ENCODE measurements at places on chromosomes 5 and 9.

- DNase-seq: no peak
Measured at GRCh38 chr5:125331987-125332598, 585.7 kb upstream of the ZNF608 start.

DNA sequence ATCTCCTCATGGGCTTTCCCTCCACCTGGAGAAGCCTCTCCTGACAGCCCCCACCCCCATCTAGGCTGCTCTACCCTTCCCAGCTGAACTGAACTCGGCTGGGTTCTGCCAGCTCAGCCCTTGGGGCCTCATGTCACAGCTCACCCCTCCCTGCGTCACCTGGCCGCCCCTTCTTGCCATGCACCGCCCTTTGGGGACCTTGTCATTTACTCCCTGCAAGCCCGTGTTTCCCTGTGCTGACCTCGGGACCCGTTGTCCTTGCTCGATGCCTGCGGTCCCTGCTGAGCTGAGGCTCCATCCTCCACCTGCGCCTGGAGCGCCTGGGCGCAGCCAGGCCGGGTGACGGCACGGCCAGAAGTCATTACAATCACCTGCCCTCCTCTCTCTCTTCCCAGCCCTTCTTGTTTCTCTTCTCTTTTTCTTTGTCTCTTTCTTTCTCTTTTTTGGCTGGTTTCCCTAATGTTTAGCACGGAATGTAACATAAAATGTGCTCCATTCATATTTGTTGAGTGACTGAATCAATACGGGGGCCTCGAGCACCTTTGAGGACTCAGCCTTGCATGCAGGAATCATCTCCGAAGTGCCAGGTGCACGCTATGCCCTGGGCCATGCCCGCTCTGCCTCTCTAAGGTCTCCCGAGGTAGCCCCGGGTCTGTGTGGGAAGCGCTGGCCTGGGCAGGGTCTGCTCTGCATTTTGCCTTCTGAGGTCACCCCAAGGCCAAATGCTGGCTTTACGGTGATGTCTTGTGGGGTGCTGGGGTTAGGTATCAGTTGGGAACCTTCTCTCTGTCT, 48.1 kb upstream of the COL5A1 start:
- no peak for DNase-seq

DNA sequence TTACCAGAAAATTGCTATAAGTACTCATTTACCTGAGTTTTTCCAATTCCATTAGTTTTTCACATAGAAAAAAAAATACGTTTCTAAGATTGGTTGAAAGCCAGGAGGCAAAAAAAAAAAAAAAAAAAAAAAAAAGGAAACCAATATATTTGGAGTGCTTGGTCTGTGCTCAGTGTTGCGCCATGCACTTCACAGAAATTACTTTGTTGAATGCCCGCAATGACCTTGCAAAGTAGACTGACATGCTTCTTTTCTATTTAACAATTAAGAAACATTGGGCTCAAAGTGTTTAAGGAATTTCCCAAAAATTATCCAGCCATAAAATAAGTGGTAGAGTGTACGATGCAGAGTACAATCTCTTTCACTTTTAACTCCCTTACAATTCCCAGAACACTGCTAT, 65.2 kb upstream of the PAPPA start:
- DNase-seq: no peak

DNA sequence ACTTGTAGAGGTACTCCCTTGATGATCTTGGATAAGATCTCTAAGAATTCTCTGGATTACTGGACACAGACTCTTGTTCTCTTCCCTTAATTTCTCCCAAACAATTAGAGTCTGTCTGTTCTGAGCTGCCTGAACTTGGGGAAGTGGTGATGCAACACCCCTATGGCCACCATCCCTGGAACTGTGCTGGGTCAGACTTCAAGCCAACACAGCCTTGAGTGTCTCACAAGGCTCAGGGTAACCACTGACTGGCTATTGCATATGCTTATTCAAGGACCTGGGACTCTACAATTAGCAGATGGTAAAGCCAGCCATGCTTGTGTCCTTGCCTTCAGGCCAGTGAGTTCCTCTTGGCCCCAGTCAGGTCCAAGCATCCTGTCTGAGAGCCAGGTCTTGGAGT, 504.5 kb downstream of the MAN2A1 start:
- DNase-seq: no peak

GRCh38 chr9:5052838-5053237, 67.8 kb downstream of the JAK2 start:
- DNase-seq: no peak

GRCh38 chr5:2173151-2173834, 290.6 kb upstream of the IRX4 start:
- DNase-seq: no peak

- no peak for DNase-seq
Measured at GRCh38 chr5:57434227-57434640, 48.4 kb downstream of the ACTBL2 start.

DNA sequence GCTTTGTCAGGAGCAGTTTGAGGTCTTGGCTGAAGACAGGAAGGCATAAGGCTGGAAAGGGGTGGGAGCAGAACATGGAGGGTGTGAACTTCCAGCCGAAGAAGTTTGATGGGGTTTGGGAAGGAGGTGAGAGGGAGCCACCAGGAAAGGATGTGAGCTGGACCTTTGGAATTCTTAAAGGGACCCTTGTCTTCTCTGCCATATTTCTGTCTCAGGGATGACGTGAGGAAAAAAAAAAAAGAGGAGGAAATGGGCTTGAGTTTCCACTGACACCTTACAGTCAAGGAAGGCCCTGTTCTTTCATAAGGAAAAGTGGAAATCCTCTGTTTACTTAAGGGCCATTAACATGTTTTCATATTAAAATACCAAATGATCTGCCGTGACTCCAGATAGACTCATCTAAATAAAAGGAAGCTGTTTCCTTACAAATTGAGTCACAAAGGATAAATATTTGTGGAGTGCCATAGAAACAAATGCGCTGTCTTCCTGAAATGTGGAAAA, 132.1 kb downstream of the PALM2AKAP2 start:
- no peak for DNase-seq

GRCh38 chr5:52985306-52985705, 3.8 kb upstream of the ITGA2 start:
- DNase-seq: no peak

DNA sequence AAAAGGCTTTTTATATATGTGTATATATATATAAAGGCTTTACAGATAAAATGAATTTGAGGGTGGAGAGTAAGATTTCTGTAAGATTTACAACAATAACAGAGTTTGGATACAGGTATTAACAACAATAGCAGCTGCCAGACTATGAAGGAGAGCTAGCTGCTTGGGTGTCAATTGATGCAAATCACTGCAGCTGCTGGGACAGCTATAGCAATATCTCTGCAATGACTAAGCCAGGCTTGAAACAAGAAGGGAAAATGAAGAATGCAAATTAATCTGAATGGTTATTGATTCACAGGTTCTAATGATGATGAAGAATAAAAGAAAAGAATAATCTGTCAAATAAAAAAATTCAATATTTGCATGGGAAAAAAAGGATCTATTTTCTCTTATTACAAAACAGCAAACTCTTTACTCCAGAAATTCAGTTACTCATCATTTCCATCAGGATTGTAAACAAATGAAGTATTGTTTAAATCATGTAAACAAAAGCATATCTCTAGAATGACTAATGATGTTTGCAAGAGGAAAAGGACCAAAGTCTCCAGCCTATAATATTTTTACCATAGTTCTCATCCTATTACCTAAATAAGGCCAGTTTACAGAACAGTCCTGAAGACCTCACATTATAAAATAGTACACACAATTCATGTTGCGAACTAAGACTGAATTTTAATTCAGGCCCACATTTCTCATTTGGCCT, 219.0 kb downstream of the HTR1A start:
- no peak for DNase-seq

DNA sequence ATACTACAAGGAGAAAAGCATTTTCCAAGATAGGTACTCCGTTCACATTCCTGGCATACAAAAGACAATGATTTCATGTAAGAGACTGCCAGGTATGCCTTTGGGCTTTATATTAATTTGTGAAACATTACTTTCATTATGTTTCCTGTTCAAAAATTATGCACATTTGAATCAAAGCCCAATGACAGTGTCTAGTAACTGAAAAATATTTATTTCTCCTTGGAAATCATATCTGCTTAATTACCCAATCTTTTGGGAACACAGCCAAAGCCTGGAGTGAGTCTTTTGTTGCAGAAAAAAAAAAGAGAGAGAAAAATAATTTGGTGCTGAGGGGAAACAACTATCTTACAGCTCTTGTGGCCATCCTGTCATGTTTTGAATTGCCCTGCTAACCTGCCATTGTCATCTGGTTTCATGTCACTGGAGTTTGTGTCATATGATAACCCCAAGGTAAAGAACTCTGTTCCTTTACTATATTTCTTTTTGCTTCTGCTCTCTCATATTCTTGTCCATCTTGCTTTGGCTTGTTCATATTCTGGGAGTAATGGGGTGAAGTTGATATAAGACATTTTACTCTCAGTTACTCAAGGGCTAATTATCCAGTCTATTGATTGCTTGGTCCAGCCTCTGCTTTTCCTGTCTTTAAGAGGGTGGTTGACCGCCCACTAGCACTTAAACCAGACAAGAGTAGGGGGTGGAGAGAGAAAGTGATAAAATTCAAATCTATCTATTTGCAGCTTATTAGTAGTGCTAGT, 238.3 kb upstream of the NUDT12 start:
- DNase-seq: no peak

DNA sequence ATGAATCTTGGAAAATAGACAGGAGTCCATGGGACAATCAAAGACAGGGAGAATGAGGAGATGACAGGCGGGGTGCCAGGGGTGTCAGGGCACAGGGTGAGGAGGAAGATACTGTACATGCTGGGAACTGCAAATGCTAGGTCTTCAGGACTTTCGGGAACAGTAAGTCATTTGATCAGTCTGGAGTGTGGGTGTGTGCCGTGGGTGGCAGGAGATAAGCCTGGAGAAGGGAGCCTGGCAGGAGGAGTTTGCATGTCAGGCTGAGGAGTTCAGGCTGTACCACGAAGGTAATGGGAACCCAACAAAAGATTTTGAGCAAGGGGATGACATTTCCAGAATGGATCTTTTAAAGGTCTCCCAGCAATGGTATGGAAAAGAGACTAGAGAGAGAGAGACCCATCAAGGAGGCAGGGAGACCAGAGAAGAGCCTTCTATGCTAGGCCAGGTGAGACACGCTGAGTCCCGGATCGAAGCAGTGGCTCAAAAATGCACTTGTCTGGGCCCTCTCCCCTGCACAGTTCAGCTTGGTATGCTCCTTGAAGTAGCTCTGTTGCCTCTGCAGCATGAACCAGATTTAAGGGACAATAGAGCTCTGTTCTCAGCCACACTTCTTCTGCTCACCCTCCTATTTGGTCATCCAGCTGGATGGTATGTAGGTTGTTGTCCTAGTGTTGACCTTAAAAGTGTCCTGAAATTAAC, 77.0 kb upstream of the FER start:
- DNase-seq: no peak

- DNase-seq: no peak
Measured at GRCh38 chr9:95005278-95006143, 279.0 kb downstream of the AOPEP start.

DNA sequence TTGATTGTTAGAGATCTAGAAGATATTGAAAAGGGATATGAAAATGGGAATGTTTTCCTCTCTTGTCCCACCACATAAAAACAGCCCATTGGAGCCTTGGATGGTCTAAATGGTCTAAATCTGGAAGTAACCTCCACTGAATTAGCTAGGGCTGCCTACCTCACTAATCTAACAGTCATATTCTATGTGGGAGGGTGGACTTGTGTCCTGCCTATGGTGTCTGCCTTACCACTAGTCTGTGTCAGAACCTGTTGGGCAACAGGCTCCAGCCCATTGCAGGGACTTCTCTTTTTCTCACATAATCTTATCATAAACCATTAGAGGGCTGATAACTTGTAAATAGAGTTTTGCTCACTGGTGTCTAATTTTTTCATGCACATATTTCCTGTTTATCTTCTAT, 548.8 kb upstream of the CDH18 start:
- DNase-seq: no peak

DNA sequence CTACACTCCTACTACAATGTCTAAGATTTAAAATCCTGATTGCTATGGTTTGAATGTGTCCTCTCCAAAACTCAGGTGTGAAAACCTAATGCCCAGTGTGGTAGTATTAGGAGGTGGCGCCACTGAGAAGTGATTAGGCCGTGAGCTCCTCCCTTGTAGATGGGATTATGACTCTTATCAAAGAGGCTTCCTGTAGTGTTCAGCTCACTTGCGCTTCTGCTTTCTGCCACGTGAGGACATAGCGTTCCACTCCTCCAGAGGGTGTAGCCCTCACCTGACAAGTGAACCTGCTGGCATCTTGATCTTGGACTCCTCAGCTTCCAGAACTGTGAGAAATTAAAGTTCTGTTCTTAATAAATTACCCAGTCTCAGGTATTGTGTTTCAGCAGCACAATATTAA, 33.0 kb upstream of the WHRN start:
- DNase-seq: no peak

- DNase-seq: no peak
Measured at GRCh38 chr9:134623258-134624066, 18.1 kb upstream of the COL5A1 start.

GRCh38 chr5:142669477-142669876, 16.4 kb downstream of the FGF1 start:
- DNase-seq: no peak

DNA sequence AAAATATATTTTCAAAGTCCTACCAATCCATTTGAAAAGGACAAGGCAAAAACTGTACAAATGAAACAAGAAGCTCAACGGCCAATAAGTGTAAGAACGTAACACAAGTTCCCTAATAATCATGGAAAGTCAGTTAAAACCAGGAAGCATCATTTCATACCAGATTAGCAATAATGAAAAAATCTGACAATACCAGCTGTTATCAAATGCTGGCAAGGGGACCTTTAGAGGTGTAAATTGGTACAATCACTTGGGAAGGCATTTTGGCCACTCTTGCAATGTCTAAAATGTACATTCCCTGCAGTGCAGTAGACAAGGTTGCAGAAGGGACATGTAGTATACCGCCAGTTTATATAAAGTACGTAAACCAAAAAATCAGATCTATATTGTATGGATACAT, 10.1 kb upstream of the SEMA5A start:
- DNase-seq: no peak

DNA sequence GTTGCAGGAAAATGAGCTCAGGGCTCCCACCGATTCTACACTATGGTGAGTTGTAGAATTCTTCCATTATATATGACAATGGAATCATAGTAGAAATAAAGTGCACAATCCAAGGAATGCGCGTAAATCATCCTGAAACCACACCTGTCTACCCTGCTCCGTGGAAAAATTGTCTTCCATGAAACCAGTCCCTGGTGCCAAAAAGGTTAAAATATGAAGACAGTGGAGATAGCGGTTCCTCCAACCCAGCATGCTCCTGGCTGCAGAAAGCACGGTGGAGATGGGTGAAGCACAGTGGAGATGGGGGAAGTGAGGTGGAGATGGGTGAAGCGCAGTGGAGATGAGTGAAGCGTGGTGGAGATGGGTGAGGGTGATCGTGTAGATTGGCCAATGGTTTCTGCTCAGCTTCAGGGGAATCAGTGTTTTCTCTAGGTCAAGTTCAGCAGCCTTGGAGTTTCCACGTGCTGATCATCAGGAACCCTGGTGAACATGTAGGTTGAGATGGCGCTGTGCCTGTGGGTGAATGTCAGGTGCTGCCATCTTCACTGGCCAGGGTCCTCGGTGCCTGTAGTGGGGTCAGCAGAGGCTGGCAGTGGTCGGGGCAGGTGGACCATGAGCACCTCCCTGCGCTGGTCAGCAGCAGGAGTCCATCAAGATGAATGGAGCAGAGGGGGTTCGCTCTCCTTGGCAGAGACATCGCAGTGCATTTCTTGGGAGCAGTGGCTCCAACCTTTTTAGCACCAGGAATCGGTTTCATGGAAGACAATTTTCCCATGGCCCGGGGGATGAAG, 20.3 kb downstream of the PAEP start:
- DNase-seq: no peak

- no peak for DNase-seq
Measured at GRCh38 chr5:170105642-170106611, at the start of gene FOXI1. Gene FOXI1, plus strand, starts transcription at chr5:170105897. Its CDS starts 61 bp downstream, at chr5:170105958.
